Forelimb muscle (tissue), 1 donor: ENCODE measurements at places on chromosomes 4 and X. TPM values are rescaled to one million over a fixed set of nuclear protein-coding genes. Genes with fewer than 3 reads are reported as not detected.

DNA sequence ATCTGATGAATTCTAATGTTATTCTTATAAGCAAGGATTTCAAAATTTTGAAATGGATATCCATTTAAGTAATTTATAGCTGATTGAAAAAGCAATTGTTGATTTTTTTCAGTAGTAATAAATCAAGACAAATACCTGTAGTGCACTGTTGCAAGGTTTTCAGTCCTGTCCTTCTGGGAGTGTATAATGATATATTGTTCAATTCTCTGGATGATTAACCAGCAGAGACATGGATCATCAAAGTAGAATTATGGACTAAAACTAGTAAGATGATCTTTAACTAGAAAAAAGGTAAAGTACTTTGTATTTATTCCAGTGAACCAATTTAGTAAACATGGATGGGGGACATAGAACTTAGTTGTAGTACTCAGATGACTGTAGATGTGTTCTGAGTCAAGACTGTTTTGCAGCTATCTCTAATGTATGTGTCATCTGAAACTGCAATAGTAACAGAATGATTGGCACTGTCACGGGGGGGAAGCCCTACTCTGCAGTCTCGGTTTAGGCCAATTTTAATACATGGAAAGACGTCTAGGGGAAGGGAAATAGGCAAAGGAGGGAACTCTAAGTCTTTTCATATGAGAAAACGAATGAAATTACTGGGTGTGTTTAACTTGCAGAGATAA lies 121.9 kb downstream of the GLRA3 start:
- no peak for DNase-seq

CSAG2 gene
- not detected for polyA plus RNA-seq

DNA sequence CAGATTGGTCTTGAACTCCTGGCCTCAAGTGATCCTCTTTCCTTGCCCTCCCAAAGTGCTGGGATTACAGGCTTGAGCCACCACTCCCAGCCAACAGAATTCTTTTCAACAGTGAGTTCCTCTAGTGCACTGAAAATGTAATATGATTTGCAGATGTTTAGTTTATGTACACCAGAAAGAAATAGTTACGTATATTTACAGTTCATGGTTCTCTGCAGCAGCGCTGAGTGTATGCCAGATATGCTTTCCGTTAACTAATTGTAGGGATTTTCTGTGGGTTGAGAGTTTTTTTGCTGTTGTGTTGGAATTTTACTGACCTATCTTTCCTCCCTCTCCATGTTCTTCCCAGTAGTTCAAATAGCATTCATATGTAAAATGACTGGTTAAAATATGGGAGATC lies 44.0 kb downstream of the GAB1 start:
- DNase-seq, result peak; percentile 77

- DNase-seq, result no peak
Measured at GRCh38 chr4:158823461-158823873, 54.6 kb downstream of the FNIP2 start.

- no peak for DNase-seq
Measured at GRCh38 chr4:82524570-82525152, 37.1 kb downstream of the TMEM150C start.
